ENCODE measurements at places on chromosomes 6 and 20.

GRCh38 chr6:43176423-43176786 is 5.3 kb downstream of the SRF start:
- DNase-seq = no peak

GRCh38 chr20:62346398-62347150 is 20.5 kb downstream of the LAMA5 start:
- DNase-seq = no peak

DNA sequence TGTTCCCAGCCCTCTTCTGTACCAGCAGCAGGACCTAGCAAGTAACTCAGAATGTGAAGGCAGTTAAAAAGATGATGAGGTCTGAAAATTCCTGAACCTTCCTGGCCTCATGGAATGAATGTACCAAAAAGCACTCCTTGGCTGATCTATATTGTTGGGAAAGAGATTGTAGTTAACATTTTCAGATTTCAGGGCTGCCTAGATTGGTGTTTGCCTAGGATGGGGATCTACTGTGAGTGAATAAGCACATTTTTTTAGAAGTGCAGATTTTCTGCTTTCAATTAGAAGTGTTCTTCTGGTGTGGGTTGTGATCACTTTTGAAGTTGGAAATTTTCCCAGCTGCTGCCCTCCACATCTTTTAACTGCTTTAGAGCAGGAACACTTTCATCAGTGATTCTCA is 6.2 kb downstream of the MYLIP start:
- DNase-seq = no peak

GRCh38 chr6:88454658-88455057 is 288.5 kb upstream of the CNR1 start:
- no peak for DNase-seq

DNA sequence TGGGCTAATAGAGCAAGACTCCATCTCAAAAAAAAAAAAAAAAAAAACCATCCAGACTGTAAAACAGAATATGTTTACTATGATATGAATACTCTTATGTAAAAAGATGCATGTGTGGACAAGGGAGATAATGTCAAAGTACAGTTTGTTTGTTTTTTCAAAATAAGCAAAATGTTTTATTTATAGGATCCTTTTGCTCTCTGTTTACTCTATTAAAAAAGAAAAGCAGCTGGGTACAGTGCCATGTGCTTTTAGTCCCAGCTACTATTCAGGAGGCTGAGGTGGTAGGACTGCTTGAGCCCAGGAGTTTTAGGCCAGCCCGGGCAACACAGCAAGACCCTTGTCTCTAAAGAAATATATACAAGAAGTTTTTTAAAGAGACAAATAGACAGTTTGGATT is 38.1 kb downstream of the UQCC1 start:
- DNase-seq = no peak

DNA sequence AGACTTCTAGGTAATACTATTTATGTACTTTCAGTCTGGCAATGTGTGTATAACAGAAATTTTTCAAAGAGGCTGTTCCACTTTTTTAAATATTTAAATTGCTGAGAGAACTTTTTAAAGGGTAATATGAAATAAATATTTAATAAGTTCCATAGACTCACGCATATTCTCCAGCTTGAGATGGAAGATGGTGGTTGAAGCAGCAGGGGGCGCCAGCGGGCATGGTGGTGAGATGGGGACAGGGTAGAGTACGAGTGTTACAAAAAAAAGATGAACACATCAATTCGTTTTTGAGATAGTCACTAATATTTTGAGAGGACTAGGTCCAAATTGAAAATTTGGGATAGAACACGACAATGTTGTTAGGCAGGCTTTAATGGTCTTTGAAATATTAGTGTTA is 68.4 kb downstream of the RSPO3 start:
- peak; percentile 70 for DNase-seq

DNA sequence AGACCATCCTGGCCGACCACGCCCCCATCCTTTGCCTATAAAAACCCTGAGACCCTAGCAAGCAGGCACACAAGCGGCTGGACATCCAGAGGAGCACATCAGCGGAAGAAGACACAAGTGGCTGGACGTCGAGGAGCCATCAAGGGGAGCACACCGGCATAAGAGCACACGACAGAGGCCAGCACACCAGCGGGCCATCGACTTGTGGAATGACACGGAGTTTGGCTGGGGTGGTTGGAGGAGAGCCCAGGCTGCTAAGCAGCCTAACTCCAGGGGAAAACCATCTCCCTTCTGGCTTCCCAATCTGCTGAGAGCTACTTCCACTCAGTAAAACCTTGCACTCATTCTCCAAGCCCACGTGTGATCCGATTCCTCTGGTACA is 44.8 kb upstream of the BCLAF1 start:
- no peak for DNase-seq

- peak; percentile 38 for DNase-seq
Observed at GRCh38 chr6:25882051-25882496, 8.0 kb upstream of the SLC17A3 start.

- DNase-seq = no peak
Observed at GRCh38 chr20:6623989-6624388, 143.5 kb upstream of the BMP2 start.

DNA sequence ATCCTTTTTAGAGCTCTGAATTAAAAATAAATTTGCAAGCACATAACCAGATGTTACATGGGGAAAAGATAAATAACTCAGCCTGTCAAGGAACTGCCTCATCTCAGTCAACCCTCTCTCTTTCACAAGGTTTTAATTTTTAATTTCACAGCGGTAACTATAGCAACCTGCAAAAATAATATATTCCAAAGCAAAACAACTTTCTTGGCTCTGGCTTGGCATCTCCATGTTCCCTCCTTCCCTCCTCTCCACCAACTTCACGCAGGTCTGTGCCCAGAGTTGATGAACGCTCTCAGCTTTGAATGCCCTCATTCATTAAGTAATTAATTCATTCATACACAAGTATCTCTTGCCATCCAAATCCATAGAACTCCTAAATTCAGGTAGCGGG is 32.5 kb upstream of the SIRPA start:
- no peak for DNase-seq

- no peak for DNase-seq
Observed at GRCh38 chr6:103269581-103269980, 1590.1 kb downstream of the HACE1 start.

DNA sequence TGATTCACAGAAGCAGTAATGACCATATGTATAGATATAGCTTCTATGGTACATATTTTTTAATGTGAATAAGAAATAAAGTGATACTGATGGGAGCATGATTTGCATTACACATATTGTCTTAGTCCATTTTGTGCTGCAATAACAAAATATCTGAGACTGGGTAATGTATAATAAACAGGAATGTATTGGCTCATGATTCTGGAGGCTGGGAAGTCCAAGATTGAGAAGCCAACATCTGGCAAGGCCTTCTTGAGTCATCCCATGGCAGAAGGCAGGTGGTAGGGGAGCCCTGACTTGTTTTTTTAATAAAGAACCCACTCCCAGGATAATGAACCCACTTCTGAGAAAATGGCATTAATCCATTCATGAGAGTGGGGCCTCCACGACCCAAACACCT is 185.6 kb upstream of the RREB1 start:
- no peak for DNase-seq

GRCh38 chr6:43901733-43902230 is 131.8 kb downstream of the VEGFA start:
- no peak for DNase-seq

- DNase-seq = no peak
Observed at GRCh38 chr6:142009647-142010046, 123.1 kb upstream of the GJE1 start.

DNA sequence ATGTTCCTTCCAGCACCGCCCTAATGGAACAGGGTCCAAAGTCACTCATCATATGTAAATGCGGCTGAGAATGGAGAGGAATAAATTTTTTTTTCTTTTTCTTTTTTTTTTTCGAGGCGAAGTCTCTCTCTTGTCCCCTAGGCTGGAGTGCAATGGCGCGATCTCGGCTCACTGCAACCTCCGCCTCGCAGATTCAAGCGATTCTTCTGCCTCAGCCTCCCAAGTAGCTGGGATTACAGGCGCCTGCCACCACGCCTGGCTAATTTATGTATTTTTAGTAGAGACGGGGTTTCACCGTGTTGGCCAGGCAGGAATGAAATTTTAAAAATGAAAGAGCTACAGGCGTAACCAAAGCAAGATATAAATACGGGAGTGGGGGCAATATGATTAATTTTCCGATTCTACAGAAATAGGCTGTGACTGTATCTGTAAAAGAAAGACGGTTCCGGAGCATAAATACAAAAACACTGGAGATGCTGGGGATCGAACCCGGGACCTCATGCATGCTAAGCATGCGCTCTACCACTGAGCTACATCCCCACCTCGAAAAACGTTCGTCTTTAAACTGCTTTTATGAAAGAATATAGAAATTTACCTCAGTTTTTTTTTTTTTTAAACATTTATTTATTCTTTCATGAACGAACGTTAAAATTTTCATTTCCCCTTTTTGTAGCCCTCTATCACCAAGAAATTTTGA is 132.2 kb downstream of the GPX5 start:
- peak; percentile 35 for DNase-seq

DNA sequence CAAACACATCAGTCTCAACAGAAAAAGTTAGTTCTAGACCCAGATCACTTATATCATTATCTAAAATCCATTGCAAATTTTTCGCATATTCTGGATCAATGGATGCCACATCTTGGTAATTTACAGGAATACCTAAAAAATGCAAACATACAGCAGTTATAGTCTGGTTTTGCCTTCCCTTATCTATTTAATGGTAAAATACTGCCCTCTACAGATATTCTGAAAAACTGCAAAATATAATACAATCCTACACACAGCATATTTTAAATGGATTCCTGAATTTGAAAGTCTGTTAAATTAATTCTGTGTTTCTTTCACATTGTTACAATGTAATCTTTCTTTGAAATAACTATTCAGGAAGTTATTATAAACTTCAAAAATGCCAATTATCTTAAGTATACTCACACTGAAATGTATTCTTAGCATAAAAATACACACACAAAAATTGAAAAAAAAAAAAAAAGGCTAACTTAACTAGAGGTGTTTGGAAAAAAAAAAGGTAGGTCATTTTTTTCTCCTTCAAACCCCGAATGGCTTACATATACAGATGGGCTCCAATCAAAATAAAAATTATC is 88.4 kb downstream of the HACE1 start:
- DNase-seq = no peak

DNA sequence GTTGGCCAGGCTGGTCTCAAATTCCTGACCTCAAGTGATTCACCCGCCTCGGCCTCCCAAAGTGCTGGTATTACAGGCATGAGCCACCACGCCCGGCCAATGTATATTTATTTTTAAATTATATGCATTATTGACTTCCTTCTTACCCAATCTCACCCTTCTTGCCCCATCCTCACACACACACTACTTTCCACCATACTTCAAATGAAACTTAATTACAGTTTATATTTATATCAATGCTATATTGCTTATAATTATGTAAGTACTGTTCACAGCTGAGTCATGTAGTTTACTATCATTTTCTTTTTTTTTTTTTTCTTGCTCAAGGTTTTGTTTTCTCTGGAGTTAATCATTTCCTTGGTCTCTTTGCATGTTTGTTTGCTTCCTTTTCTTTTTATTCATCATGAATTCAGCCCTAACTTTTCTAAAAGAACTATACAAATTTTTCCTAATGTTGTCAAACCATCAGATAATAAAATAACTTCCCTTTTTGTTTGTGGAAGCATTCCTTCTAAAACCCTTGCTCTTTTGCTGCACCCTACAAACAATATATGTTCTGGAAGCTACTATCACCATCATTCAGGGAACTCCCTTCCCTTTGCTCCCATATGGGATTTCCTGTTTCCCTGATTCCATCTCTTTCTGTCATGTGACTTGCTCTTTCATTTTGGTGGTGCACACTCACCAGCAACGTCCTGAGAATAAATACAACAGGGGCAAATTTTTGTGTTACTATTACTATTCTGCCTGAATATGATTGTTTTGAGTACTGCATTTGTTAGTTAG is 201.7 kb upstream of the SASH1 start:
- DNase-seq = no peak

GRCh38 chr20:11083841-11084240 is 410.0 kb upstream of the JAG1 start:
- no peak for DNase-seq

- DNase-seq = no peak
Observed at GRCh38 chr6:108927927-108928326, 79.7 kb downstream of the ARMC2 start.

DNA sequence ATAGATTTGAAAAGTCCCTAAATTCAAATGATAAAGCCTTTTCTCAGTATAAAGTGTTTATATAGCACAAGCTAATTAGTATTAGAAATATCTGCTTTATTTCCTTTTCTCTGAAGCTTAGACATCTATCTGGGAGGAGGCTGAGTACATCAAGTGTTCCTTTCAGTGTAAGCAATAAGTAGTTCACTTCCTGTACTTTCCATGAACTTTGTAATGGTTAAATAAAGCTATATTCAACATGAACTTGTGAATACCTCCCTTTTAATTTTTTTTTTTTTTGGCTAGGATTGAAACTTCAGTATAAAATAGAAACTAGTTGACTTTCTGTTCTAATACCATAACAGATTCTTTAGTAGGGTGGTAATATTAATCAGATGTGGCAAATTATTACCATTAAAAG is 190.9 kb downstream of the CENPW start:
- no peak for DNase-seq

DNA sequence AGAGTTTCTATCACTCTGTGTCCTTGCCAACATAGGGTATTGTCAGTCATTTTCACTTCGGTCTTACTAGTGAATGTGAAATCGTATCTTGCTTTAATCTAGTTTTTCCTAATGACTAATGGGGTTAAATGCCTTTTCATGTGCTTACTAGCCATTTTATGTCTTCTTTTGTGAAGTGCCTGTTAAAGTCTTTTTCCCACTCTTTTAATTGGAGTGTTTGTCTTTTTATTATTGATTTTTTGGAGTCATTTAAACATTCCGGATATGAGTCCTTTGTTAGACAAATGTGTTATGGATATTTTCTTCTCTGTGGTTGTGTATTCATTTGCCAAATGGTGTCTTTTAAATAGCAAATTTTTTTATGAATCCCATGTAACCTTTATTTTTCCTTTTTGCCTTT is 194.6 kb downstream of the CDH26 start:
- DNase-seq = no peak

- DNase-seq = no peak
Observed at GRCh38 chr20:49831022-49831769, 18.6 kb downstream of the SLC9A8 start.

GRCh38 chr6:100891079-100891478 is 9.9 kb upstream of the ASCC3 start:
- DNase-seq = no peak

GRCh38 chr6:68958327-68958726 is 323.2 kb downstream of the ADGRB3 start:
- no peak for DNase-seq

DNA sequence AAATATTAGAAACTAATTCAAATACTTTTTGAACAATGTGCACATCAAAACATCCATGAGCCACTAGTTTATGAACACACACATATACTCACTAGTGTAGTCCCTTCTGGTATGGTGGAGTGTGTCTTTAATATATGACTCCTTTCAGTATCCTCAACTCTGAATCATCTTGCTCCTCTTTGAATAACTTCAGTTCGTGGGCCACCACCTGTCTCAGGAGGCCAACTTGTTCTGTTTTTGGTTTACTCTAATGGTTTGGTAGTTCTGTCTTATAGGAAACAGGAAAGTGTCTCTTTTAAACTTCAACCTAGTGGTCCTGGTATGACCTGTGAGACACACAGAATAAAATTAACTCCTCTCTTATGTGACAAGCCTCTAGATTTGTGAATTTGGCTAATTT is 55.6 kb downstream of the ZNF292 start:
- no peak for DNase-seq

GRCh38 chr20:10521068-10521831 is 86.1 kb downstream of the SLX4IP start:
- no peak for DNase-seq

- DNase-seq = no peak
Observed at GRCh38 chr6:28802417-28803336, 121.1 kb downstream of the TRIM27 start.

GRCh38 chr6:148955441-148955840 is 208.6 kb downstream of the UST start:
- DNase-seq = no peak

Data from activated CD4-positive, alpha-beta memory T cell treated with anti-CD3 and anti-CD28 coated beads, Interleukin-2, amount 10 ng/mL, durations not matched to agents 7 days and 5 days (primary cell).